ENCODE measurements at places on chromosomes 3 and 15.

DNA sequence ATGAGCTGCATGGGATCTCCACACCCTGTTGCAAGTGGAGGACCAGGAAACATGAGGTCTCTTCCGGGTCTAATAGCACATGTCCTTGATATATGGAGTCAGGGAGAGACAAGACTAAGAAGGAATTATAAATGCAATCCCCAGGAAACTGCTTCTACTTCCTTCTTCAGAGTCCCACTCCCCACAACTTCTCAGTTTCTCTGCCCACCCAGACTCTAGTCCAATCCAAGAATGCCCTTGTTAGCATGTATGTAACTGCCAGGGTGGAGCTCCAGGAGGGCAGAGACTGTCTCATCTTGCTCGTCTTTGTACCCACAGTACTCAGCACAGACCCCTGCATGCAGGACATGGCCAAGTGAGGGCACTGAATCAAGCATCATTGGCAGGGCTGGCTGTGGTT, 8.3 kb downstream of the DAPK2 start:
- peaks cover 7% of the 10 kb centered on the region for H3K4me1 ChIP-seq
- no peaks in the 10 kb centered on the region for H3K36me3 ChIP-seq
- no peak overlapping the region for H3K4me3 ChIP-seq
- no peak for DNase-seq

DNA sequence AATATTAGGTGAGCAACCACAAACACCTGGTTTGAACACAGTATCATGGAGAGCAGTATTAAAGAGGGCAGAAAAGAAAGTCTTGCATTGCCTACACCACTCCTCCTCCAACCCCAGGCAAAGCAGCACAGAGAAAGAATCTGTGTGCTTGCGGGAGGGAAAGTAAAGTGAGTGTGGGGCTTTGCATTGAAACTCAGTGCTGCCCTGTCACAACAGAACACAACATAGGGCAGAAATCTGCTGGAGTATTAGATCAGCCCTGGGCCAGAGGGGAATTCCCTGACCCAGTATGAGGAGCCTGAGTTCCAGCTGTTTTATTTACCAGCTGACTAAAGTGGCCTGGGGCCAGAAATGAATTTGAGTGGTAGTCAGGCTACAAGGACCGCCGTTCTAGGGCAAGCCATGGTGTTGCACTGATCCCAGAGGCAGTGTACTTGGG, 75.5 kb downstream of the SPATA16 start:
- no peaks in the 10 kb centered on the region for H3K36me3 ChIP-seq
- no peak overlapping the region for H3K27ac ChIP-seq
- H3K4me1 ChIP-seq = no peaks in the 10 kb centered on the region
- no peaks in the 10 kb centered on the region for H3K27me3 ChIP-seq
- DNase-seq = no peak
- no peak overlapping the region for H3K4me3 ChIP-seq

DNA sequence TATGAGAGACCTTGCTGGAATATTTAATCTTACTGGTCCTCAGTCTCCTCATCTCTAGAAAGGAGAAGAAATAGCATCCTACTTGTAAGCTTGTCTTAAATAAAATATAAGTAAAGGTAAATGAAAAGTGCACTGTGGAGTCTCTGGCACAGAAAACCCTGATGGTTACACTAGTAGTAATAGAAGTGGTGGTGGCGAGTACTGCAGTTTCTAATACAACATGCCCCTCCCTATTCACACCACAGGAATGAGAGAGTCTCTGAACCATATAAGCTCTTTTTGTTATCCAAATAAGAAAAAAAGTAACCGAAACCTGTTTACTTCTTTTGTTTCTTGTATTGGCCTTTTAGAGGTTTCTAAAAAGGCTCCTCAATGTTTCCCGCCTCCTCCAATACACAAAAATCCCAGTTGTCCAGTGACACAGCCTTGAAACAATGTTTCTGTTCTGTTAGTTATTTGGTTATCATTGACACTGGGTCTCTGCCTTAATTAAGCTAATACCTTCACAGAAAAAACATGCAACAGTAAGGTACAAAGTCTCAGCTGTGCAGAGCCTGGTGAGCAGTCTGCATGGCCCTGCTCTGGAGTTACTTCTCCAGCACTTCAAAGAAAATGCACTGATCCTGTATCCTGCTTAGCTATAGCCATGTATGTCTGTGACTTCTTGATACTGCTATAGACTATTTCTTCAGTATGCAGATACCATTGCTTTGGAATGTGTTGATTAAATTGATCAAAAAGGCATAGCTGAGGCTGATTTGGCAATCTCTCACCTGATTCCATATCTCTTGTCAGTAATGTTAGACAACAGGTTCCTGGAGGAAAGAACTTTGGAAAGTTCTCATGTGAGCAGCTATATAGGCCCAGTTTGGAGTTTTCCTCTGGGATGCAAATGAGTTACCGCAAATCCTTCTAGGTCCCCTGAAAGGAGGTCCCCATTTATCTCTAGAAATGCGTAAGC, 315.6 kb upstream of the IL12A start:
- no peaks in the 10 kb centered on the region for H3K27me3 ChIP-seq
- no peaks in the 10 kb centered on the region for H3K36me3 ChIP-seq
- no peak overlapping the region for H3K27ac ChIP-seq
- DNase-seq = no peak
- no peaks in the 10 kb centered on the region for H3K4me1 ChIP-seq

GRCh38 chr15:69665641-69666111, 213.1 kb downstream of the RPLP1 start:
- no peaks in the 10 kb centered on the region for H3K36me3 ChIP-seq
- DNase-seq = no peak
- H3K27ac ChIP-seq = no peak overlapping the region
- no peaks in the 10 kb centered on the region for H3K27me3 ChIP-seq
- H3K4me3 ChIP-seq = no peak overlapping the region
- peaks cover 18% of the 10 kb centered on the region for H3K4me1 ChIP-seq

- no peak overlapping the region for H3K4me3 ChIP-seq
- no peak overlapping the region for H3K27ac ChIP-seq
- H3K4me1 ChIP-seq = no peaks in the 10 kb centered on the region
- H3K36me3 ChIP-seq = no peaks in the 10 kb centered on the region
Measured at GRCh38 chr15:60021589-60022378, 17.7 kb downstream of the FOXB1 start.

- no peak for DNase-seq
- H3K27me3 ChIP-seq = no peaks in the 10 kb centered on the region
- H3K4me1 ChIP-seq = peaks cover 33% of the 10 kb centered on the region
- no peak overlapping the region for H3K27ac ChIP-seq
- no peaks in the 10 kb centered on the region for H3K36me3 ChIP-seq
Measured at GRCh38 chr3:30292192-30292893, 314.1 kb upstream of the TGFBR2 start.

- no peaks in the 10 kb centered on the region for H3K36me3 ChIP-seq
- H3K27ac ChIP-seq = no peak overlapping the region
- DNase-seq = no peak
- H3K4me3 ChIP-seq = no peak overlapping the region
- no peaks in the 10 kb centered on the region for H3K27me3 ChIP-seq
Measured at GRCh38 chr15:27912283-27912682, 186.8 kb downstream of the OCA2 start.

GRCh38 chr3:102057781-102058421, 208.6 kb downstream of the NFKBIZ start:
- H3K4me1 ChIP-seq = peaks cover 5% of the 10 kb centered on the region
- H3K27ac ChIP-seq = no peak overlapping the region
- H3K4me3 ChIP-seq = no peak overlapping the region
- H3K36me3 ChIP-seq = no peaks in the 10 kb centered on the region

- no peaks in the 10 kb centered on the region for H3K36me3 ChIP-seq
- H3K27ac ChIP-seq = no peak overlapping the region
- no peak overlapping the region for H3K4me3 ChIP-seq
- H3K4me1 ChIP-seq = no peaks in the 10 kb centered on the region
- no peak for DNase-seq
Measured at GRCh38 chr3:153591561-153592245, 429.7 kb downstream of the RAP2B start.

GRCh38 chr3:23055733-23056376, 147.3 kb upstream of the UBE2E2 start:
- DNase-seq = no peak
- H3K27me3 ChIP-seq = no peaks in the 10 kb centered on the region
- no peak overlapping the region for H3K27ac ChIP-seq
- H3K36me3 ChIP-seq = no peaks in the 10 kb centered on the region
- no peaks in the 10 kb centered on the region for H3K4me1 ChIP-seq

- H3K4me3 ChIP-seq = peak within 1 kb of the TSS; percentile 64
- DNase-seq = peak; percentile 92
- no peaks in the 10 kb centered on the region for H3K36me3 ChIP-seq
- H3K4me1 ChIP-seq = peaks cover 52% of the 10 kb centered on the region
Measured at GRCh38 chr3:149657926-149658743, at the start of gene WWTR1. TSS of gene WWTR1 (minus strand) at chr3:149658025. CDS start at chr3:149657306, 719 bp downstream.

- no peak overlapping the region for H3K27ac ChIP-seq
- no peaks in the 10 kb centered on the region for H3K4me1 ChIP-seq
- H3K36me3 ChIP-seq = no peaks in the 10 kb centered on the region
- no peak overlapping the region for H3K4me3 ChIP-seq
- H3K27me3 ChIP-seq = no peaks in the 10 kb centered on the region
Measured at GRCh38 chr3:18946524-18946923, 201.8 kb upstream of the KCNH8 start.

- no peak for DNase-seq
- no peak overlapping the region for H3K4me3 ChIP-seq
- H3K27ac ChIP-seq = no peak overlapping the region
- no peaks in the 10 kb centered on the region for H3K27me3 ChIP-seq
- H3K4me1 ChIP-seq = no peaks in the 10 kb centered on the region
Measured at GRCh38 chr3:49701388-49702077, 12.2 kb downstream of the RNF123 start.
